ENCODE measurements at places on chromosomes 3 and 15.

DNA sequence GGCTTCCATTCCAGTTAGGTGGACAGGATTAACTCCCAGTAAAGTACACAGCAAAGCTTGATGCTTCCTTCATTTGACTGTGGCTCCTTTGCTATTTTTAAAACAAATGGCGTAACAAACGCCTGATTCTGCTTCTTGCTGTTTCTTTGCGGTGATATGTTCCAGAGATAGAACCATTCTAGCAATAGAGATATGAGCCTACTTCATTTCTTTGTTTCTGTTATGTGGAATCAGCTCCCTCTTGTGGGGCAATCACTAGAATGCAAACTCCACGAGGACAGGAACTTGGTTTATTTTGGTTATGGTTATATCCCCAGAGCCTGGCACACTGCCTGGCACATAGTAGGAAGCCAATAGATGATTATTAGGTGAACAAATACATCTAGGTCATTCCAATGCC is 122.6 kb upstream of the SLC6A11 start:
- no peak for DNase-seq

- no peak for DNase-seq
Observed at GRCh38 chr15:67852418-67852817, 12.6 kb upstream of the RNU6-1 start.

GRCh38 chr15:48191574-48192225 is at the start of gene CTXN2:
Gene CTXN2, plus strand, starts transcription at chr15:48191665. Its CDS starts 9,636 bp downstream, at chr15:48201301.
- DNase-seq = no peak

DNA sequence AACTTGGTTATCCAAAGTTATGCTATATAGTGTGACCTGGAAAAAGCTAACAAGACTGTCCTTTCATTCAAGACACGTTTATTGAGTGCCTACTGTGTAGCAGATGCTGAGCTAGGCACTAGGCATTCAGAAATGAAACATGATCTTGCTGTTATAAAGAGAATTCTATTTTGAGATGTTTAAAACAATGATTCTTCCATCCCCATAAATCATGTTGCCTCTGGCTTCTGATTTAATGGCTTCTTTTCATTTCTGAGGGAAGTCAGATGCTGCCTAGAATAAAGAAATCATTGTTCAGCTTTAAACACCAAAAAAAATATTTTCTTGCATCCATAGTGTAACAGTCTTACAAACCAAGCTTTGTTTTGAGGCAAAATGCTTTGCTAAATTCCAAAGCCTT is 620.9 kb upstream of the UBE2E2 start:
- DNase-seq = no peak

- DNase-seq = no peak
Observed at GRCh38 chr3:45464336-45465170, 76.2 kb downstream of the LARS2 start.

DNA sequence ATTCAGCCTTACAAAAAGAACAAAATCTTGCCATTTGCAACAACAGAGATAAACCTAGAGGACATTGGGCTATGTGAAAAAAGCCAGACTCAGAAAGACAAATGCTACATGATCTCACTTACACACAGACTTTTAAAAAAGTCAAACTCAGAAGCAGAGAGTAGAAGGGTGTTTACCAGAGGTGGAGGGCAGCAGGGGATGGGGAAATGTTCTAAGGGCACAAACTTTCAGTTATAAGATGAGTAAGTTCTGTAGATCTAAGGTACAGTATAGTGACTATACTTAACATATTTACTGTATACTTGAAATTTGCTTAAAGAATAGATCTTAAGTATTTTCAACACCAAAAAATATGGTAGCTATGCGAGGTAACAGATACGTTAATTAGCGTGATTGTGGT is 3.0 kb downstream of the MYEF2 start:
- DNase-seq = no peak
